ENCODE measurements at places on chromosomes 7 and 10. TPM values are rescaled to one million over a fixed set of nuclear protein-coding genes. Genes with fewer than 3 reads are reported as not detected.

- H3K27ac ChIP-seq, result no peak overlapping the region
- no peaks in the 10 kb centered on the region for H3K4me1 ChIP-seq
- no peak for DNase-seq
Observed at GRCh38 chr10:113264333-113265131, 288.3 kb upstream of the HABP2 start.

TCAF2 gene
- 24.6 TPM for total RNA-seq

GSTO2 gene
- total RNA-seq, result 0.96 TPM

DNA sequence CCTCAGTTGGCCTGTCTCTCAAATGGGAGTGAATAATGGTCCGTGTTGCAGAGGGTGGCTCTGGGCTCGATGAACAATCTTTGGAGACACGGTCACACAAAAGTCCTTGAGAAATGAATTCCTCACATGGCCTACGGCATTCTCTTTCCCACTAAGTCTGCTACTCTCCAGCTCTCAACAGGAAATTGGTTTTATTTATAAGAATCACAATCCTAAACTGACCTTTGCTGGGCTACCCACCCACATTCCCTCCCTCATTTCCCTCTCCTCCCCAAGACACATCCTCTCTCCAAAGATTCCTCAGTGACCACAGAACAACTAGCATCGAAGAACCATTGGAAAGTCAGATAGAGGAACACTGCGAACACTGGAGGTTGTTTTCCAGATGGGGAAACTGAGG, 4.7 kb downstream of the AFAP1L2 start:
- DNase-seq, result no peak
- H3K4me1 ChIP-seq, result peaks cover 7% of the 10 kb centered on the region
- peaks cover 86% of the 10 kb centered on the region for H3K27me3 ChIP-seq
- no peak overlapping the region for H3K4me3 ChIP-seq

PLEKHA8 gene
- total RNA-seq, result 10.9 TPM

GRCh38 chr7:66902844-66903180, 18.2 kb upstream of the TMEM248 start:
- no peak overlapping the region for H3K27ac ChIP-seq
- no peaks in the 10 kb centered on the region for H3K27me3 ChIP-seq
- no peak for DNase-seq
- H3K4me1 ChIP-seq, result no peaks in the 10 kb centered on the region
- H3K4me3 ChIP-seq, result no peak overlapping the region

DNA sequence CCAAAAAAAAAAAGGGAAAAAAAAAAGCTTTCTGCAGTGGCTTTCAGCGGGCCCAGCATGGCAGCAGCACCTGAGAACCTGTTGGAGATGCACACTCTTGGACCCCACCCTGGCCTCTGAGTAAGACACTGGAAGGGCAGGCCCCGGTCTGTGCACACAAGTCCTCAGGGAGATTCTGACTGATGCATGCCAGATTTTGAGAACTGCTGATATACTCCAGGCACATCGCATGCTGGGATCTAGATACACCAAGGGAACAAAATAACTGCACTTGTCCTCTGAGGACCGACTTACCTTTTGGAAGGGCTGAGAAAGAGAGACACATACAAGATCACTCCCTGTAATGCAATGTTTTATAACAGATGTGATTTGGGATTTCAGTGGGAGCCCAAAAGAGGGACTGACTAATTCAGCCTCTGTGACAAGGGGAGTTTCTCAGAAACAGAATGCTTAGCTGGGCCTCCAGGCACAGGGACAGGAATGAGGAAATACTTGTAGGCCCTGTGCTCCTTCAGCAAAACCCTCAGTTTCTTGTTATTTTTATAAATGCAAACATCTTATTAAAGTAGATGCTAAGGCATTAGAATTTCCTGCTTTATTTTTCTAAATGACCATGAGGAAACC, 8.2 kb downstream of the EGFR start:
- H3K4me3 ChIP-seq, result no peak overlapping the region
- no peaks in the 10 kb centered on the region for H3K36me3 ChIP-seq
- no peak for DNase-seq
- H3K4me1 ChIP-seq, result no peaks in the 10 kb centered on the region

STYXL1 gene
- total RNA-seq, result 42.6 TPM

DNA sequence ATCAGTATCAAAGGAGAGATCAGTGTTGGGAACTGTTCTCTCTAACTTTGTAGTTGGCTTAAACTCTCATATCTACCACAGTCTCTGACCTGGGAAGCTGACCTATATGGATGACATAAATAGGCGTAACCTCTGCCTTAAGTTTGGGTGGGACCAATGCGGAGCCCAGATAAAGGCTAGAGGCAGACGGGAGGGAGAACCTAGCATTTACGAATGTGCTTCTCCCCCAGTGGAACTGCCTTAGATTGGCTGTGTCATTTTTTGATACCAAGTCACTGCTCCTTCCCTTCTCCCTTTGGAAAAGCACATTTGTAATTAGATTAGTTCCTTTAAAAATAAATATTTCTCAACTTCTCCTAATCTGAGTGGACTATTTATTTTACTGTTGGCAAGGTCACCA, 23.7 kb upstream of the LRRN3 start:
- peaks cover 39% of the 10 kb centered on the region for H3K36me3 ChIP-seq
- H3K27ac ChIP-seq, result no peak overlapping the region
- peaks cover 7% of the 10 kb centered on the region for H3K4me1 ChIP-seq
- no peak overlapping the region for H3K4me3 ChIP-seq
- no peaks in the 10 kb centered on the region for H3K27me3 ChIP-seq

ARHGEF35 gene
- total RNA-seq, result 1.7 TPM

SPAM1 gene
- total RNA-seq, result not detected

- H3K4me1 ChIP-seq, result peaks cover 8% of the 10 kb centered on the region
- H3K4me3 ChIP-seq, result no peak overlapping the region
- no peak for DNase-seq
- no peak overlapping the region for H3K27ac ChIP-seq
Observed at GRCh38 chr7:116857052-116857451, 5.3 kb upstream of the CAPZA2 start.

INPP5A gene
- total RNA-seq, result 6.6 TPM

ITIH5 gene
- not detected for total RNA-seq

FAM25G gene
- total RNA-seq, result not detected

FUOM gene
- 13.1 TPM for total RNA-seq
